ENCODE measurements at places on chromosomes 6 and 20.

DNA sequence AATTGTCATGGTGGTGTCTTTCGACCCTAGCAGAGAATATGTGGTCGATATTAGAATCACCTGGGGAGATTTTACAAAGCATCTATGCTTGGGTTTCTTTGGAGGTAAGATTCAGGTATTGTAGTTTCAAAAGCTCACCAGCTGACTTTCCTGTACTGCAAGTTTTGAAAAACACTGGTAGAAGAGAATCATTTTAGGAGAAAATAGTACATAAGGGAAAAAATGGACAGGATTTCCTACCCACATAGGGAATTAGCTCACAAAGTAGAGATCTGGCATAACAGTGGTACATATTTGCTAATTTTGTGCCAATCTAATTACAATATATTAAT, 27.4 kb upstream of the ABT1 start:
- no peak for DNase-seq

DNA sequence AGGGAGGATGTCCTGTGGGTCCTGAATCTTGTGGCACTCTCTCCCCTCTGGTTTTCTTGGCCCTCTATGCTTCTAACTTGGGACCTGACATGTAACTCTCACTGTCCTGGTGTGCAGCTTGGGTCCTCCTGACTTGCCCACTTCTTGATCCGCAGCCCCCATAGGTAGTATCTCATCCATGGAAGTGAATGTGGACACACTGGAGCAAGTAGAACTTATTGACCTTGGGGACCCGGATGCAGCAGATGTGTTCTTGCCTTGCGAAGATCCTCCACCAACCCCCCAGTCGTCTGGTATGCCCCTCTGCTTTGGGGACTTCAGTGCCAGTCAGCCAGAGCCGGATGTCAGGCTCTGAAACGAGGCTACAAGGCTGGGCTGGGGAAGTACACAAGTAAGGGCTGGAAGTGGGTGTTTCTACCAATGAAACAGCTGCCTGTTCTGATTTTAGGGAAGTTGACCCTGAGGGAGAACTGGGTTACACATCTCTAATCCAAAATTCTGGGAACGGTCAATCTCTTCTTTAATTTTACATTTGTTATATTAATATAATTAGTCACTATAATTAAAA, 641 bp downstream of the DBNDD2 start:
- no peak for DNase-seq

- DNase-seq, result no peak
These were observed 683.0 kb upstream of the ADGRB3 start for GRCh38 chr6:67952121-67952520.

DNA sequence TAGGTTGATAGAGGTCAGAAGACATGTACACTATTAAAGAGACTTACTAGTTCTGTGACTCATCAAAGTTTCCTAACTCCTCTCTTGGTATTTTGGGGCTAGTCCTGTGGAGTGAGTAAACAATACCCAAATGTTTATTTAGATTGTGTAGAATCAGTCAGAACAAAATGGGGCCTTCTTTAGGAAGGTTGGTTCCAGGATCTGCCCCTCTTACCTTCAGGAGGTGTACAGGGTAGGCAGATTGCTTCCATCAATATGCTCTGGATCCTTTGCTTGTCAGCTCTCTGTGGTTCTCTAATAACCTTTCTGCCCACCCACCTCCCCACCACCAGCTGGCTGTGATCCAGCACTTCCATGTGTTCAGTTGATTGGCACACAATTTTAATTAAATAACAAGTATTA, 107.0 kb downstream of the POPDC3 start:
- DNase-seq, result no peak

DNA sequence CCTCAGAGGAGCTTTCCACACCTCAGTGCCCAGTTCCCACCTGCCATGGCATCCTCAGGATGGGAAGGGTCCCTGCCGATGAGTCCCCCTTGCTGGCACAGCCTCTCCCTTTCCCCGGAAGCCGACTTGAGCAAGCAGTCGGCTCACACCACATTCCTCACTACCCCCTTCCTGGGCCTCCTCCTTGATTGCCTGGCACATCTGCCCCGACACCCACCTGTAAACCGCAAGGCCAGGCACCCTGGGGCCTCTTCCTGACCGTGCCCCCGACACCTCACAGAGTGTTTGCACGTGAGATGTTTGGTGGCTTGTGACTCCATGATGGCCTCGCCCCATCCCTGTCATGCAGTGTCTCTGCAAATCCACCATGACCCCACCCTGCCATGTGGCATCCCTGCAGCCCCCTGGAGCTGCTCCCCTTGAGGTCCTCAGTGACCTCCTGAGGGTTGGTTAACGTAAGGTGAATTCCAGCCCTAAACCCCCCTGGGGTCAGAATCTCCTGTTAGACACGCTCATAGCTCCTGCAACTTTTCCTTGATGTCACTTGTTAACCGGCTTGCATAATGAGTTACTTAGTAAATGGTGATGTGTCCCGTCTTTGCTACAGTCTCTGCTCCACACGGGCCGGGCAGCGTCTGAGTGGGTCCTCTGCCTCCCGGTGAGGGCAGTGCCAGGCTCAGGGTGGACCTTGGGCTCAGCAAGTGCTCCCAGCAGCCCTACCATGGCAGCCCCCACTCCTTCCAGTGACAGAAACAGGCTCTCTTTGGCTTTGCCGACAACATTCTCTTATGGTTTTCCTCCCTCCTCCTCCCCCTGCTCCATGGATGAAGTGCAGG, 115.9 kb upstream of the FRMD1 start:
- DNase-seq, result no peak

GRCh38 chr20:41249411-41250281, 67.9 kb downstream of the ZHX3 start:
- DNase-seq, result no peak
